Chondrocyte (in vitro differentiated cells): ENCODE measurements at places on chromosomes 11 and 22. TPM values are rescaled to one million over a fixed set of nuclear protein-coding genes. Genes with fewer than 3 reads are reported as not detected.

Gene ACRV1
- total RNA-seq, result 0.20 to 0.56 TPM in 2 of 3 replicates, not detected in the other

DNA sequence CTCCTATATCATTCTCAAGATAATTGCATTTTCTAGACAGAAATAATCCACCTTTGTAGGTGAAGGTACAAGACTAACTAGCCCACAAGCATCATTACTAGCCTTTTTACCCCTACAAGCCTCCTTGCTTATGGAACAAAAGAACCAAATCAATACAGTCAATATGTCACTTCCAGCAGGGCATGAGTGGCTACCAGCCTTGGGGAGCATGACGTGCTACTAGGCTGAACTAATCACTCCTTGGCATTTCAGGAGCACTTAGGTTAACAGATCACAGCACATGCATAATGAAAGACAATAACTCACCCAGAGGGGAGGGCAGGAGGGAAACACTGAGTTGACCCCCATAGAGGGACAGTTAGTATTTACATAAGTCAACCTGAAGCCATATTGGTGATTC, 2.7 kb downstream of the DRD2 start:
- no peak overlapping the region for H3K27ac ChIP-seq
- no peak overlapping the region for H3K4me3 ChIP-seq
- peaks cover 53% of the 10 kb centered on the region for H3K27me3 ChIP-seq
- DNase-seq, result no peak
- H3K4me1 ChIP-seq, result peaks cover 11% of the 10 kb centered on the region
- no peaks in the 10 kb centered on the region for H3K36me3 ChIP-seq

GRCh38 chr11:64577202-64577601, 13.8 kb upstream of the SLC22A12 start:
- no peaks in the 10 kb centered on the region for H3K36me3 ChIP-seq
- H3K4me1 ChIP-seq, result peaks cover 8% of the 10 kb centered on the region
- H3K27me3 ChIP-seq, result peaks cover 36% of the 10 kb centered on the region
- no peak overlapping the region for H3K27ac ChIP-seq
- no peak for DNase-seq

DNA sequence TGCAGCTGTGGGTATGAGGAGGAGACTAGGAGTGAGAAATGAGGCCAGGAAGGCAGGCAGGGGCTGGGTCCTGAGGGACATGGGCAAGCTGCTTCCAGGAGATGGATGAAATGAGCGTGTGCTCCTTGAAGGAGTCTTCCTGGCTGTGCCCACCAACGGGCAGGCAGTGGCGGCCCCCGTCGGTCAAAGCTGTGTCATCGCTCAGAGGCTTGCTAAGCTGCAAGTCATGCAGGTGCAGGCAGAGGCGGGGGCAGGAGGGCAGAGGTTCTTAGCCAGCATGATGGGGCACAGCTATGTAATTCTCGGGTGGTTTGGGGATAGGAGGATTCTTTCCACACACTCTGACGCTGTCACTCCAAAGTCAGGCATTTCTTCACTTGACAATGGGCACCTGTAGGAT, 12.5 kb upstream of the PEX26 start:
- H3K36me3 ChIP-seq, result peaks cover 3% of the 10 kb centered on the region
- no peak overlapping the region for H3K4me3 ChIP-seq
- H3K4me1 ChIP-seq, result peaks cover 68% of the 10 kb centered on the region
- peak; percentile 79 for DNase-seq
- H3K27ac ChIP-seq, result no peak overlapping the region

Gene SMIM35
- total RNA-seq, result not detected in 3 replicates

DNA sequence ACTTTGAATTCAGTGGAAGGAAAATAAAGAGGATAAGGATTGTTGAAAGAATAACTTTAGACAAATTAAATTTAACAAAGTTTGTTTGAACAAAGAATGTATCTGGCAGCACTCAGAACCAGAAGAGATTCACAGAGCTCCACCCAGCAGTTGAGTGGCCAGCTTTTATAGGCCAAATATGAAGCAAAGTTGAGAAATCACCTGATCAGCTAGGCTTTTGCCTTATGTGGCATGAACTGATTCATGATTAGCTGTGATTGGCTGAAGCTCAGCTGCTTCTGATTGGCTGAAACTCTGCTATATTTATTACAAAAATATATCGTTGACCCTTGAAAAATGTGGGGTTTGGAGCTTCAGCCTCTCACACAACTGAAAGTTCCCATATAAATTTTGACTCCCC, 62.6 kb downstream of the PIWIL4 start:
- no peak for DNase-seq
- peaks cover 7% of the 10 kb centered on the region for H3K36me3 ChIP-seq
- H3K27me3 ChIP-seq, result no peaks in the 10 kb centered on the region
- no peak overlapping the region for H3K27ac ChIP-seq

DNA sequence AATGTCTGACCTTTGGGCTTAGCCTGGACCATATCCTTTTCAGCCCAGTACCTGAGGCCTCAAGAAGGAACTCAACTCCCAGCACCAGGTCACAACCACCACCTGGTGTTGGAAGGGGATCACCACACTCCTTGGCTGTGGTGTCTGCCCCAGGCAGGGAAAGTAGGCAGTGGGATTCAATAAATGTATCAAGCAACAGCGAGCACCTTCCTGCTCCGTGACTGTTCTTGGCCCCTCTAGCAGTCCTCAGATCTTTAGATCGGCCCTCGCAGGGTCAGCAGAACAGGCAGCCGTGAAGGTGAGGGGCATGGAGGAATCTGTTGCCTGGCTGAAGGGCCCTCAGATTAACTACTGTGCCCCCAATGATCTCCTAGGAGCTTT, 15.9 kb downstream of the ARFGAP2 start:
- no peak overlapping the region for H3K27ac ChIP-seq
- no peak for DNase-seq
- peaks cover 4% of the 10 kb centered on the region for H3K4me1 ChIP-seq
- H3K36me3 ChIP-seq, result peaks cover 6% of the 10 kb centered on the region
- no peaks in the 10 kb centered on the region for H3K27me3 ChIP-seq
- H3K4me3 ChIP-seq, result no peak overlapping the region

DNA sequence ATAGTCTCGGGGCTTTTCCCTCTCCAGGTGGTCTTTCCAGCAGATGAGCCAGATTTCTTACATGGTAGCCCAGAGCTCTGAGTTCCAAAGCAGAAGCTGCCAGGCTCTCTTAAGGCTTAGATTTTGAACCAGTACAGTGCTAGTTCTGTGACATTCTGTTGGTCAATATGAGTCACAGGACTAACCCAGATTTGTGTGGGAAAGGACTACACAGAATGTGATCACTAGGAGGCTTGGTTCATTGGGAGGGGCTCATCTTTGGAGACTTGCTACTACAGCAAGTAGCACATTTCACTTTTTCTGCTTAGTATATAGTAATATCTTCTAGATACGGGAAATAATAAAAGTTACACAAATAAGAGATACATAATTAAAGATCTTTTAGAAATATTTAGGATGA, 24.1 kb downstream of the RNF214 start:
- H3K4me3 ChIP-seq, result no peak overlapping the region
- H3K27me3 ChIP-seq, result no peaks in the 10 kb centered on the region
- H3K36me3 ChIP-seq, result peaks cover 15% of the 10 kb centered on the region

DNA sequence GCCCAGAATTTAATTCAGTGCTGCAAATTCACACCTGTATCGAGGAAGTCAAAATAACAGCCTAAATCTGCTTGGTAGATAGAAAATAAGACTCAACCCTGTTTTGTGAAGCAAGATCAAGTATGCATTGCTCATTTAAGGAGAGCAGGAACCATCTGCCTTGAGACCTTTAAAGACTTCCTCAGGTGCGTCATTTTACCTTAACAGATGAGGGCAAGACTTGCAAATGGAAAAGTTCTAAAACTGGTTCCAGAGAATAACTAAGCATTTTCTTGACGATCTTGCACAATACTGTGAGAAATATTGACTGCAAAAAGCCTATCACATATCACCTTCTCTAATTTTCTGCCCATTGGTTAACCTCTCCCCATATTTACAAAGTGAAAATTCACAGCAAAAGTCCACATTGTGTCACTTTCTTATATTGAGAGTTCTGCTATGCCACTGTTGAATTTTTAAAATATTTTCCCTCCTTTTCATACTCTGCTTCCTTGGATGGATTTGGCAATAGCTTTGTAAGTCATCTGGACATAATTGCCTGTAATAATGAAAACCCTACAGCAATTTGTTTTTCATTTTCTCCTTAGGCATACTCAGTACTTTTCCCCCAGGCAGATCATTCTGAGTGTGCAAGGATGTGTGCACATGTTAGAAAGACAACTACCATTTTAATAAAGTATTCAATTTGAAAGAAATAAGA, 234.2 kb downstream of the AASDHPPT start:
- no peaks in the 10 kb centered on the region for H3K27me3 ChIP-seq
- H3K36me3 ChIP-seq, result no peaks in the 10 kb centered on the region
- no peak for DNase-seq
- H3K4me3 ChIP-seq, result no peak overlapping the region

- peak overlapping the region; percentile 79 for H3K27ac ChIP-seq
- H3K4me3 ChIP-seq, result no peak overlapping the region
- DNase-seq, result no peak
- peaks cover 19% of the 10 kb centered on the region for H3K4me1 ChIP-seq
- H3K27me3 ChIP-seq, result no peaks in the 10 kb centered on the region
Observed at GRCh38 chr11:18347471-18348125, 25.2 kb downstream of the GTF2H1 start.

- DNase-seq, result no peak
- no peaks in the 10 kb centered on the region for H3K4me1 ChIP-seq
- H3K36me3 ChIP-seq, result peaks cover 28% of the 10 kb centered on the region
- no peaks in the 10 kb centered on the region for H3K27me3 ChIP-seq
- H3K27ac ChIP-seq, result no peak overlapping the region
Observed at GRCh38 chr22:43985532-43985931, 30.3 kb downstream of the SAMM50 start.

DNA sequence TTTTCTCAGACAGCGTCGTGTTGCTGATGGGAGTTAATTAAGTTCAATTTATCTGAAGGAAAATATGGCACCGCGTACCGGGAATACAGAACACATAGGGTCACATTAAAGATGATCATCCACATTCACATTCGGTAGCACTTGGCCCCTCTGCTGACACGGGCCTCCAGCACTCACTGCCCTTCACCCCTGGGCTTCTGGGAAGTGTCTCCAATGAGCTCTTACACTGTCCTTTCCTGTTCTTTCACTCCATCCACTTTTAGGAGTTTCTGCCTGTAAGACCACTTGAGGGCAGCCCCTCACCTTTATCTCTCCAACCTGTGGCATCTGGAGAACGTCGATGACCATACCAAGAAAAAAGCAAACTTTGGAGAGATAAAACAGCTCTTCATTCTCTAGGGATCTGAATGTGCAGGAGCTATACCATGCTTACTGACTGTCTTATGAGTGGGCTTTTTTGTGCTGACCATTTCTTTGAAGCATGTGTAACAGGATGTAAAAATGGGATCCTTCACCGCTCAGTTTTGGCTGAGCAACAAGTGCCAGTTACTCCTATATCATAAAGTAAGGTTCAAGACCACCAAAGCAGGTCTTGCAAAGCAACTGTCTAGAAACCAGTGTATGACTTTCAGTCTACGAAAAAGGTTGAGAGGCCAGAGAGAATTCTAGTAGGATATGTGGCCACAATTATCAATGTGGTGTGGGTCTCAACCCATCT, 1.1 kb upstream of the SERGEF start:
- no peak for DNase-seq
- H3K27ac ChIP-seq, result peak overlapping the region; percentile 92
- H3K4me1 ChIP-seq, result peaks cover 22% of the 10 kb centered on the region
- no peaks in the 10 kb centered on the region for H3K36me3 ChIP-seq
- peak overlapping the region; percentile 99 for H3K4me3 ChIP-seq
- H3K27me3 ChIP-seq, result no peaks in the 10 kb centered on the region

- H3K36me3 ChIP-seq, result no peaks in the 10 kb centered on the region
- peak overlapping the region; percentile 43 for H3K27ac ChIP-seq
- no peaks in the 10 kb centered on the region for H3K27me3 ChIP-seq
Observed at GRCh38 chr22:26848244-26848920, 191.0 kb downstream of the MIAT start.

- H3K4me1 ChIP-seq, result peaks cover 48% of the 10 kb centered on the region
- H3K27ac ChIP-seq, result no peak overlapping the region
- no peak for DNase-seq
- H3K4me3 ChIP-seq, result no peak overlapping the region
Observed at GRCh38 chr11:35357923-35358322, 61.4 kb downstream of the SLC1A2 start.

DNA sequence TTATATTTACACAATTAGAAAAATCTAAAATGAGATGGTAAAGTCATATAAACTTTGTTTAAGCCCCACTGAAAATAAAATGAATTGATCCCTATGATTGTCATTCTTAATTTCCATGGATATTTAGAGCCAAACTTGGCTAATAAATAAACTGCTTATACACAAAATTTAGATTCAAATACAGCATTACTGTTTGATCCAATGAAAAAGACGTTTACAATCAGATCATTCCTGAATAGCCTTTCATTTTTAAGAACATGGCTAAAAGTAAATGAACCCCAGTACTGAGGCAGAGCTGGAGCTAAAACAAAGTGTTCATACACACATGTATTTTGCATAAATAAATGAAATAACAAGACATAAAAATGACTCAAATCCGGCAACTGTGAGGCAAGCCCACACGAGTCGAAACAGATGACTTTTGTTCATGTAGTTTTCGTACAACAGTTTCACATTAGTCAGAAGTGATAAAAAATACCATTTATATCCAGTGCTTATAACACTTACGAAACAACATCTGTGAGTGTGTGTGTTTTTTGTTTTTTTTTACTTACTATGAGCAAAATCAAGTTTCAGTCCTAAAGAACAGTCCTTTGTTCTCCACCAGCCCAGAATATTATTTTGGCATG, 386.5 kb downstream of the SOX6 start:
- H3K27me3 ChIP-seq, result no peaks in the 10 kb centered on the region
- no peak overlapping the region for H3K4me3 ChIP-seq
- H3K4me1 ChIP-seq, result peaks cover 42% of the 10 kb centered on the region

Gene FAM180B
- not detected in 3 replicates for total RNA-seq

Gene OR51B5
- total RNA-seq, result 0.20 TPM in 1 of 3 replicates, not detected in the others

GRCh38 chr11:8784954-8785353, 102.4 kb downstream of the RPL27A start:
- no peak overlapping the region for H3K4me3 ChIP-seq
- no peaks in the 10 kb centered on the region for H3K27me3 ChIP-seq

- DNase-seq, result no peak
- peaks cover 17% of the 10 kb centered on the region for H3K27me3 ChIP-seq
- H3K4me1 ChIP-seq, result no peaks in the 10 kb centered on the region
- H3K4me3 ChIP-seq, result no peak overlapping the region
- H3K27ac ChIP-seq, result no peak overlapping the region
Observed at GRCh38 chr11:60482361-60482760, 10.2 kb upstream of the MS4A12 start.

Gene ANGPTL5
- total RNA-seq, result 4.0 TPM in 1 of 3 replicates, not detected in the others

- no peaks in the 10 kb centered on the region for H3K36me3 ChIP-seq
- no peak overlapping the region for H3K27ac ChIP-seq
- H3K4me3 ChIP-seq, result no peak overlapping the region
Observed at GRCh38 chr11:45671246-45672171, 6.1 kb upstream of the CHST1 start.

GRCh38 chr22:29964776-29965175, 81.8 kb downstream of the MTMR3 start:
- H3K4me3 ChIP-seq, result no peak overlapping the region
- H3K36me3 ChIP-seq, result peaks cover 2% of the 10 kb centered on the region
- H3K27ac ChIP-seq, result no peak overlapping the region
- no peaks in the 10 kb centered on the region for H3K4me1 ChIP-seq

- peaks cover 6% of the 10 kb centered on the region for H3K36me3 ChIP-seq
- H3K27ac ChIP-seq, result no peak overlapping the region
- no peak overlapping the region for H3K4me3 ChIP-seq
- H3K27me3 ChIP-seq, result peaks cover 28% of the 10 kb centered on the region
- H3K4me1 ChIP-seq, result peaks cover 6% of the 10 kb centered on the region
Observed at GRCh38 chr11:68651208-68651984, 32.9 kb upstream of the GAL start.
